ENCODE measurements at places on chromosomes 3 and 15. TPM values are rescaled to one million over a fixed set of nuclear protein-coding genes. Genes with fewer than 3 reads are reported as not detected.

DNA sequence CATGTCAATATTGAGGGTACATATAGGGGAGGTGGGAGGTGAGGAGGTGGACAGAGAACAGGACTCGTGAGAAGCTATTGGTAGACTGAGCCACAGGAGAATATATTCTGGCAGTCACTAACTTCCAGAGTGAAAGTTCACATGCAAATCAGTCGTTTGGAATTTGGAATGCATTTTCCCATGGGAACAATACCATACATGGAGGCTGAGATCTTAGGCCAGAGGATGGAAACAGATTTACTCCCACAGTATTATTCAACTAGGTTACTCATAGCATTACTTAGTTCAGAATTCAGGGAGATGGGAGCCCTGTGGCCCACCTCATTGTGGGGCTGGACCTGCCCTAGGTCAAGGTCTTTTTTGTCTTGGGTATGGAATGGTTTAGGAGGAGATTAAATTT is 36.4 kb upstream of the ABHD2 start:
- peak; percentile 41 for DNase-seq

GRCh38 chr15:100249096-100249815 is 92.5 kb downstream of the ADAMTS17 start:
- no peak for DNase-seq

- no peak for DNase-seq
Observed at GRCh38 chr3:188446014-188446413, 292.1 kb downstream of the LPP start.

DNA sequence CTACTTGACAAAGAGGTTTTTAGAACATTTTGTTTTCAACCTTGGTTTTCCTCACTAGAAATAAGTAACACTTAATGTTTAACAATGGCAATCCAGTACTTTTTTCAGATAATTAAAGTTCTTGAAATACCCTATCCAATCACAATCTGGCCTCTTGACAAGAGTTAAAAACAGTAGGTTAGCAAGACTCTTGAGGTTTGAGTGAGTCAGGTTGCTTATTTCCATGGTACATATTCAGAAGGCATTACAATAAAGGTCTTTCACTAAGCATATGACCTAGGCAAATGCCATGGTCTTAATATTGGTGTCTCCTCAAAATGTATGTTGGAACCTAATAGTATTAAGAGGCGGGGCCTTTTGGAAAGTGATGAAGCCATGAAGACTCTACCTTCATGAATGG is 5.6 kb downstream of the SUCNR1 start:
- no peak for DNase-seq

DNA sequence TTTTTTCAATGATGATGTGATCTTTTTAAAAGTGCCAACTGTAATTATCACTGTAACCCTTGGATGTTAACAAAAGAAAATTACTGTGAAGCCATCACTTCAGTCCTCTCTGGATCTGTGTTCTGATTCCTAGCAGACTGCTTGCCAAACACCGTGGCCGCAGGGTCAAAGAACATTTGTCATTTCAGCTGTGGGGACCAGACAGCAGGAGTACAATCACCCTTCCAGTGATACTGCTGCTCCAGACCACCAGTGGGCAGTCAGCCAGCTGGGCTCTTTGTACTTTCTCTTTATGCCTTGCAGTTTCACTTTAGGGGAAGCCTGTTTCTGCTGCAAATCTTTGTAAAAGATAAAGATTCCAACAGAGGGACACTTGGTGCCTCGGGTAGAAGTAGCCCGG is 770.0 kb downstream of the GRM7 start:
- no peak for DNase-seq

DNA sequence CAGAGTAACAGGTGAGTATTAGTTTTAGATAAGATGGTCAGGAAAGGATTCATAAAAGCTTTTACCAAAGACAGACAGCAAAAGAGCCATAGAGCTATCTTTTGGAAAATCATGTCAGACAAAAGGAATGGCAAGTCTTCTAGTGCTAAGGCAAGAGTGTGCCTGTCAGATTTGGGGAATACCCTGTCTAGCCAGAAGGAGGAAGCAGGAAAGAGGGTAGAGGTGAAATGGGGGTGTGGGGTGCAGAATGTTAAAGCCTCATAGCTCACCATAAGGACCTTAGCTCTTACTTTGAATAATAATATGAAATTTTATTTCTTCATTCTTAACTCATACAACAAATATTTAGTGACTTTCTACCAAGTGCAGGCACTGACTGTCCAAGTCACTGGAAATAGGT is 512.1 kb upstream of the ROBO2 start:
- no peak for DNase-seq

GRCh38 chr15:66008940-66009562 is 139.8 kb downstream of the RAB11A start:
- DNase-seq: no peak

DNA sequence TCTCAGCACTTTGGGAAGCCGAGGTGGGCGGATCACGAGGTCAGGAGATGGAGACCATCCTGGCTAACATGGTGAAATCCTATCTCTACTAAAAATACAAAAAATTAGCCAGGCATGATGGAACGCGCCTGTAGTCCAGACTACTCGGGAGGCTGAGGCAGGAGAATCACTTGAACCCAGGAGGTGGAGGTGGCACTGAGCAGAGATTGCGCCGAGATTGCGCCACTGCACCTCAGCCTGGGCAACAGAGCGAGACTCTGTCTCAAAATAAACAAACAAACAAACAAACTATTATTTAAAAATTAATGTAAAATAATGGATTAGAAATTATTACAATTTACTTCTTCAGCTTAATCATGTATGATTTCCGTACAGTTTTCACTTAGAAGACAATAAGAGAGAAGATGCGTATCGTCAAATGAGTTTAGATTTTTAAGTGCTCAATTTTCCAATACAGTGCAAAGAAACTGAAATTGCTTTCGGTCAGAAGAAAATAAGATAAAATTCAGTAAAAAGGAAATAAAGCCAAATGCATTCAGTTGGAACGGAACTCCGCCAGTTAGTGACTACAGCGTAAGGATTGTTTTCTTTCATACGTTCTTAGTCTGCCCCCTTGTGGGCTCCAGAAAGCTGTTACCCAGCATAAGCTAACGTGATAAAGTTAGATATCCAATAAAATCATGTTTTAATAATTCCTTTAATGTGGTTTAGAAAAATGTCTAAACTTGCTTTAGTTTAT is 24.8 kb downstream of the AADAC start:
- peak; percentile 83 for DNase-seq

DNA sequence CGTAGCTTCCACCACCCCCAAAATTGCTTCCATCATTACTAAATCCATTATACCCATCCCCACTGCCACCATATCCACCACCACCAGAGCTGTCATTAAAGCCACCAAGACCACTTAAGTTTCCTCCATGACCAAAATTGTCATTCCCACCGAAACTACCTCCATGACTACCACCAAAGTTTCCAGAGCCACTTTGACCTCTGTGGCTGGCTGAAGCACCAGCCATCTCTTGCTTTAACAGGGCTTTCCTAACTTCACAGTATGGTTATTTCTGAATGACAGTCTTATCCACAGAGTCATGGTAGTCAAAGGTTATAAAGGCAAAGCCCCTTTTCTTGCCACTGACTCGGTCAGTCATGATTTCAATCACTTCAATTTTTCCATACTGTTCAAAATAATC is 24.3 kb upstream of the DENND4A start:
- no peak for DNase-seq

DNA sequence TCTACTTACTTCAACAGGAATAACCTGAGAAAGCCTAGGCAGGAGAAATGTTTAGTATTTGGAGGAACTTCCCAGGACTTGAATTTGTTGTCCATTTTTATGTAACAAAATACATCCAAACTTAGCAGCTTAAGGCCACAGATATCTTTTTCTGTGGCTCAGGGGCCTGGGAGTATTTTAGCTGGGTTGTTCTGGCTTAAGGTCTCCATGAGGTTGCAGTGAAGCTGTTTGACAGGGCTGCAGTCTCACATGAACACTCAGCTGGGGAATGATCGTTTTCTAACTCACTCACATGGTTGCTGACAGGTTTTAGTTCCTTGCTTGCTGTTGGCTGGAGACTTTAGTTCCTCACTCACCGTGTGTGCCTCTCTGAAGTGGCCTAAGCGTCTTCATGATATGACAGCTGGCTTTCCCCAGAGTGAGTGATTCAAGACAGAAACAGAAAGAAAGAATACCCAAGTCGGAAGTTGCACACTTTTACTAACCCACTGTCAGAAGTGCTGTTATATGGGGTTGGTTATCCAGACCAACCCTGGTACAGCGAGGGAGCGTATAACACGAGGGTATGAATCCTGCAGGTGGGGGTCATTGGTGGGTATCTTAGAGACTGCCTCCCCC is 229.7 kb upstream of the TBL1XR1 start:
- DNase-seq: no peak

Gene SEMA3B
- 36.7 TPM for polyA plus RNA-seq

Gene TNFSF10
- polyA plus RNA-seq: 9.4 TPM

Gene ECE2
- not detected for polyA plus RNA-seq

Gene SOX2
- polyA plus RNA-seq: 0.10 TPM

Gene ATP10A
- polyA plus RNA-seq: 2.9 TPM

Gene STAC
- 40.1 TPM for polyA plus RNA-seq

Data from forelimb muscle (tissue), 1 donor.